AG20443 (cell line): ENCODE measurements at places on chromosomes 2 and 18.

- no peak for DNase-seq
These were observed 88.0 kb downstream of the SS18 start for GRCh38 chr18:26002375-26002910.

DNA sequence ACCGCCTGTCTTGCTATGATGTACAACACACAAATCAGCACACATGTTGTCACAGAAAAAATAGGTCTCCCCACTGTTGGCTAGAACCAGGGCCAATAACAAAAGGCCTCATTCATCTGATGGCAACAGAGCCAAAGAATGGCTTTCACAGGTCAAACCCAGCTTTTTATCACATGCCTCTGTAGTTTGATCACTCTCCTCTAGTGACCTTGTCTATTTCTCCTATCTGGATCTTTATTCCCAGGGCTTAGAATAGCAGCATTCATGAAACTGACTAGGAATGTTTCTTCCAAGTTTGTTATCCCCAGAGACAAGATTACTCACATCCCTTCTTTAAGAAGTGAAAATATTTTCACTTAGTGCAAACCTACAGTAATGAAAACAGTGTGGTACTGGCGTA, 285.8 kb upstream of the GYPC start:
- DNase-seq, result no peak

DNA sequence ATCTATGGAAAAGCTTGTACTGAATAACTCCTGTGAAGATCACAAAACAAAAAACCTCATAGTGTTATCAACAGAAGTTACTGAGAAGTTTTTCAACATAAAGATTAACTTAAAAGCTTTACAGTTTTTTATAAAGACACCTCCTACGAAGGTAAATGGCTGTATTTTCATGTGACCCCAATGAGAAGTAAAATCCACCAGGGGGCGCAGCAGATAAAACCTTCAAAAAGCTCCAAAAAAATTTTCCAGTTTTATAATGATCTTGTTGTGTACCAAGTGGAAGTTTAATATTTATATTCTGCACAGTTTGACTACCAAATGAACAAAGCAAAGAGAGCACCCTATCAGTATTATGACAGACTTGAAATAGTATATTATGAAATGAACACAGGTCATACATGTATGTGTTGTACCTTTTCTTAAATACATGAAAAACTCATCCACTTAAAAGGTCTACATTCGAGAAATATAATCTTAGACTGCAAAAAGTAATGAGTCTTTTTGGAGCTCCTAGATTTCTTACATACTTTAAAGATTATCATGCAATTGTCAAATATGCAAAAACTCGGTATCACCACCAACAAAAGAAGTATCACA, 38.5 kb downstream of the PNO1 start:
- DNase-seq, result no peak

- peak; percentile 65 for DNase-seq
These were observed 90.5 kb downstream of the NDUFA10 start for GRCh38 chr2:239934571-239935171.

DNA sequence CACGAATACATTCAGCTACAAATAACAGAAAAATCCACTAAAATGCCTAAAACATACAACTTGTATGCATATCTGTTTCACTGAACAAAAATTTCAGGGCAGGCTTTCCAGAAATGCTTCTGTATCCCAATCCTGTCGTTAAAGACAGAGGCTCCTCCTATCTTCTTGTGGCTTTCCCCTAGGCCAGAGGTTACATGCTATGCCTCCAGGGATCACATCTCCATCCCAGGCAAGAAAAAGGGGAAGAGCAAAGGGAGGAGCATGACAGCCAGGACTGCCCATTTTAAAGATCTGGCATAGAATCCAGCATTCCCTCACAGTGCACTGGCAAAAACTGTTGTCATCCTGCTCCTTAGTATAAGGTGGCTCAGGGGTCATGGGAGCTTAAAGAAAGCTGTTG, 268.7 kb upstream of the SETBP1 start:
- DNase-seq, result peak; percentile 11

DNA sequence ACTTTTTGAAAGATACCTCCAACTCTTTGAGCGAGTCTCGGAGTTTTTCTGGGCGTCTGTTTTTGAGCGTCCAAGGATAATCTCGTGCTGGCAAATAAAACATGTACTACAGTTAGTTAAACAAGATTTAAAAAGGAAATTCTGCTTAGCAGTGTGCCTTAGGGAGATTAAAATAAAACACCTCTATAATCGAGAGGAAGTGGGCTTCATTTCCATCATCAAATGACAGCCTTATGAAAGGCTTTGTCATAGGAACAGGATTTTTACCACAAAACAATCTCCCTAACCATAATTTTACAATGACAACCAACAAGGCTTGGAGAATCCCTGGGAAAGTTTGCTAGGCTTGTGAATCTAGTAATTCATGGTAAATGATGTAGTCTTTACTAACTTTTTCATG, 103.4 kb downstream of the WDPCP start:
- no peak for DNase-seq

DNA sequence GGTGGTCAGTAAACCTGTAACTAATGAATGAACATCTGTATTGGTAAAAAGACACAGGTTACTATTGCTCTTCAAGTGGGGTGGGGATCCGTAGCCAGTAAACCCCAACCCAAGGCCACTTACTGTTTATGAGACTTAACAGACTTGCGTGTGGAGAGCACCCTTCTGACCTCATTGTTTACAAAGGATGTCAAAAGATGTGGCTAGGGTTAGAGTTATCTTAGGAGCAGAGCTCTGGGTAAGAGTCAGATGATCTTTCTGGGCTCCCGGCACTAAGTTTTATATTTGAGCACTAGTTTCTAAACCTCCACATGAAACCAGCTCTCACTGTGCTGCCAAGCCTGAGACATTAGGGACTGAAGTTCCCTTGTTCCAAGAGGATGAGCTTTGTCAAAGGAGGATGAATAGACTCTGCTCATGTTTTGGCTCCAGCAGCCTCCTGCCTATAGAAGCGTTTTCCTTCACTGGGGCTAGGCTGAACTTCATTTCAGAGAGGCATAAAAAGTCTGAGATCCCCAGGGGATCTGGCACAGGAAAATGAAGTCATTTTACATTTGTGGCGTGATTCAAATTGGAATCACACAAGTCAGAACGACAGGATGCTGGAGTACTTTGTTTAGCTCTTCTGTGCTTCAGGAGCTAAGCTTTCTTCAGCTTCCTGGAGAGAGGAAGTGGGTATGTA, 403.1 kb upstream of the TRIB2 start:
- no peak for DNase-seq

- DNase-seq, result peak; percentile 35
These were observed 613.4 kb downstream of the ARHGAP15 start for GRCh38 chr2:143742581-143742980.

DNA sequence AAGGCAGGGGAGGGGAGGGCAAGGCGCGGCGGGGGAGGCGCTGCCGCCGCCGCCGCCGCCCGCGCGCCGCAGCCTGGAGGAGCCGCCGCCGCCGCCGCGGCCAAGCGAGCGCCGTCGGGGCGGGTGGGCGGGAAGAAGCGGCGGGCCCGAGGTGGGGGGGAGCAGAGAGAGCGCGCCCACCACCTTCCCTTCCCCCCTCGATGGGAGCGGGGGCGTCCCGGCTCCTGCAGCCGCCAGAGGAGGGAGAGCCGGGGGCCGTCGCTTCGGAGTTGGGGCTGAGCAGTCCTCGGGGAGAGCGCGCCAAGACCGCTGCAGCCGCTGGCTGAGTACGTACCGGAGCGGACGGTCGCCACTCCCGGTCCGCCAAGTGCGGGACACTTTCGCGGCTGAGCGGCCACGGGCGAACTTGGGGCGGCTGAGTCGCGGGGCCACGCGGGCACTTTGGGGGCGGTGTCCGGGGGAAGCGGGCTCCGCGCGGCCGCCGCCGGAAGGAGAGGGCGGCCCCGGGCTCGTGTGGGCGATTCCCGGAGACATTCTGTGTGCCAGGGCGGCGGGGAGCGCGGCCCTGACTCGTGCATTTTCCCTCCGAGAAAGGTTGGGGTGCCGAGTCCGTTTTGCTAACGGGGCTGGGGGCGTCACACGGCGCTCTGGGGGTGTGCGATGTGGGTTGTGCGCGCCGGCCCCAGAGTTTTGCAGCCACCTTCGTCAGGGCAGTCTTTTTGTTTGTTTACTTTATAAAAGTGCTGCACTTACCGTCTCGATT, at the start of gene NAB1:
Gene NAB1, plus strand, starts transcription at position 49 of the 763 bp plus-strand sequence. CDS start 10,094 bp downstream, outside the sequence.
- peak; percentile 71 for DNase-seq

DNA sequence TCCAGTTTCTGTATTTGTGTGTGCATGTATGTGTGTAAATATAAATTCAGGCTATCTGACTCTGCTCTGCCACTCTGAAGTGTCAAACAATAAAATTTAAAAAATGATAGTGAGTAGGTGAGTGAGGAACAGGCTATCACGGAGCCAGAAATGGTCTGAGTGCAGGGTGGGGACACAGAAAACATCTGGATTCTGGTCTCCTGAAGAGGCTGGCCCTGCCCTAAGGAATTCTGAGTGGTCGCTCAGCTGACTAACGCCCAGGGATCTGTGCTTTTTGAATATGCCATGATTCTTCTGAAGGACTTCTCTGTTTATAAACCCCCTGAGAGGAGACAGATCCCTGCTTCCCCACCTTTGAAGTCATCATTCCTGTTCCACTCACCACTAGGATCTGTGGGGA, 353.9 kb upstream of the GYPC start:
- DNase-seq, result no peak

DNA sequence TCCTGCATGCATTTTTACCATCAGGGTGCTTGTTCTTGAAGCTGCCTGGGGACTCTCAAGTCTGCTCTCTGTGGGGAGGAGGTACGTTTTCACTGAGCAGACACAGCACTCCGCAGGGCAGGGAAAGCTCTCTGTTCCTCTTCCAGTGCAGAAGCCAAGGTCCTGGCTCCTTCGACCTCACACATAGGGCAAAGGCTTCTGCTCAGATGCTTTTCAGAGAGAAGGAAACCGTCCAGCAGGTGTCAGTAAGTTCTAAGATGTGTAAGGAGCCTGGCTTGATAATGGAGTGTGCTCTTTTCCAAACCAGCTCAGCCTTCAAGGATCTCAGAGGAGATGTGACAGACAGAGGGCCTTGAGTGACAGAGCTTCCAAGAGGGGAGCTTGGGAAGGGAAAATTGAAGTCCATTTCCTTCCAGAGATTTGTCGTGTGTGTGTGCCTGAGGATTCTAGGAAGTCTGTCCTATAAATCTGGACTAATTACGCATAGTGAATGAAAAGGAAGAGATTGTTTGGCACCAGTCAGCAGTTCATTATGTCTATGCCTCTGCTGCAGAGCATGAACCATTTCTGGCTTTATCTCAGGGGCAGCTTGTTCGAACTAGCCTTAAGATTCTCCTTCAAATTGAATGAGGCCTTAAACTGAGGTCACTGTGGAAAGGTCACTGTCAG, 67.3 kb upstream of the UPP2 start:
- DNase-seq, result peak; percentile 70

DNA sequence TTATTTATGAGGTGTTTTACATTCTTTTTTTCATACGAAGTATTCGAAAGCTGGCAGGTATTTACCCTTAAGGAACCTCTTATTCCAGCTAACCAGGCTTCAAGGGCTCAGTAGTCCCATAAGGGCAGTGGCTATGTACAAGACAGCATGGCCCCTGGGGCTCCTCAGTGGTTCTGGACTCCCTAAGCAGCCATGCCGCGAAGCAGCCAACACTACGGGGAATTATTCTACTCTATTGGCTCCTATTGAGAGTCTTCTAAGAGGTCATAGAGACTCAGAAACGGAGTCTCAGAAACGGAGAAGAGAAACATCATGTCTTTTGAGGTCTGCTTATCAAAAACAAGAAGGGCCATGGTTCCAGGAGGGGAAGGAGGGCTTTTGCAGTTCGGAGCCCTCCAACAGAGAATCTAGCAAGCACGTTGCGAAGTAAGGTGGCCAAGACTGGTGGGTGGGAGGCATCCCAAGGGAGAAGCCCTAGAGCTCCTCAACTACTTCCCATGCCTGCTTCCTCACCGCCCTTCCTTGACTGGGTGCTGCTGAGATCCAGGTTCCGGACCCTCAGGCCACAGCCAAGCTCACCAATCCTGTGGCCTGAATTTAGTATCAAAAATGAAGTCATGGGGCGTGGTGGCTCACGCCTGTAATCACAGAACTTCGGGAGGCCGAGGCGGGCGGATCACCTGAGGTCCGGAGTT, 109.7 kb downstream of the INO80D start:
- no peak for DNase-seq
